ENCODE measurements at places on chromosomes 3 and 15. TPM values are rescaled to one million over a fixed set of nuclear protein-coding genes. Genes with fewer than 3 reads are reported as not detected.

SCN11A gene
- total RNA-seq: not detected

CYP8B1 gene
- total RNA-seq: not detected

CCDC54 gene
- total RNA-seq: not detected

CCDC9B gene
- 56.1 TPM for total RNA-seq

FILIP1L gene
- not detected for total RNA-seq

HDGFL3 gene
- total RNA-seq: 38.4 TPM

CD96 gene
- not detected for total RNA-seq

SLC15A2 gene
- 0.91 TPM for total RNA-seq

STAC gene
- total RNA-seq: 6.7 TPM

GOLGA6B gene
- total RNA-seq: 0.11 TPM

LRRC3B gene
- total RNA-seq: not detected

SLC2A2 gene
- total RNA-seq: not detected

CSTA gene
- not detected for total RNA-seq

CLDN18 gene
- not detected for total RNA-seq

FRMD4B gene
- 5.7 TPM for total RNA-seq

MFGE8 gene
- total RNA-seq: 32.0 TPM

HES1 gene
- total RNA-seq: 906 TPM

GABPB1 gene
- total RNA-seq: 34.2 TPM

POPDC2 gene
- total RNA-seq: 0.62 TPM

TRIM42 gene
- not detected for total RNA-seq

XIRP1 gene
- not detected for total RNA-seq

EDEM1 gene
- total RNA-seq: 39.4 TPM

GMPPB gene
- total RNA-seq: 83.9 TPM

SPTBN5 gene
- total RNA-seq: 0.98 TPM

DUOXA2 gene
- not detected for total RNA-seq

SSUH2 gene
- total RNA-seq: not detected

RAB7A gene
- 48.0 TPM for total RNA-seq

WNT7A gene
- total RNA-seq: 16.2 TPM

IQCF5 gene
- total RNA-seq: not detected

DCBLD2 gene
- 307 TPM for total RNA-seq

TLR9 gene
- total RNA-seq: not detected

A4GNT gene
- total RNA-seq: not detected

Data from PC-3 (cell line).